ENCODE measurements at places on chromosomes 3 and 15.

DNA sequence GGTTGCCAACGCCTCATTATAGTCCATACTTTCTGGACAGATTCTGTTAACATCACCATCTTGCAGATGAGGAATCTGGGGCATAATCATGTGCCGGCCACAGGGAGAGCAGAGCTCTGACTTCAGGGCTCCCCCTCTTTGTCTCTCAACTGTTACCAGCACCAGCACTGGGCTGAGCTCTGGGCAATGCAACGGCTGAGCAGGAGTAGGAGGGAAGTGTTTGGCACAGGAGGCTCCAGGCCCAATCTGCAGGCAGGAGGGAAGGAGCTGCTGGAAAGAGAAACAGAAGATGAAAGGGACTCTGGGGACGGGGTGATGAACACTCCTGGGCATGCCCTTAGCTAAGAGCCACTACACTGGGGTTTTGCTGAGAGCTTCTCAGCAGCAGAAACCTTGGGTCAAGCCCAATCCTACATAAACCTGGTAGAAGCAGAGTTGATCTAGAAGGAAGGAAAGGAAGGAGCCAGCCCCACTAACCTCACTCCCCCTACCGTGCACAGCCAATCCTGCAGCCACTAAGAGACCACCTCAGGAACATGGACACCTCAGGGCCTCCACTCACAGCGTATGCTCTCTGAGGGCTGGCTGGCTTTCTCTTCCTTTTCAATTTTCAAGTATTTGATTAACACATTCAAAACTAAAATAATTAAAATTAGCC lies 73.1 kb upstream of the SPATA12 start:
- DNase-seq: no peak

- DNase-seq: no peak
Observed at GRCh38 chr3:57110214-57110613, 49.8 kb downstream of the SPATA12 start.

DNA sequence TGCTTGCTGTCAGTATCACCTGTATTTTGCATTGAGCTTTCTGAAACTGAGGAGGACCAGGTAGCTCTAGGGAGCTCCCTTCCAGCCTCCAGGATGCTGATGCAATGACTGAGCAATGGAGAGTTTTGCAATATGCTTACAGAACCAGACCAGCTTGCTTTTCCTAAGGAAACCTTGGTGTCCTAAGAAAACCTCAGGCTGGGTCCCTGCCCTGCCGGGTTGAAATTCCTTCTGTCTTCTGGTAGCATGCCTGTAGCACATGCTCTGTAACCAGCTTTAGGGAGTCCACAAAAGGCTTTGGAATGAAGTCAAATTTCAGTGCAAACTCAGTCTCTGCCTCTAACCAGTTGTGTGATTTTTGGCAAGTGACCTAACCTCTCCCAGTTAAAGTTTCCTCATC lies 65.8 kb upstream of the GSK3B start:
- no peak for DNase-seq

GRCh38 chr15:101452572-101452971 lies 36.9 kb downstream of the PCSK6 start:
- DNase-seq: no peak

Measured in amygdala (tissue), 56 donors.